ENCODE measurements at places on chromosomes 6 and 20.
A peak's percentile ranks its signal among the peaks of the same experiment; 100 is the strongest.

GRCh38 chr6:118815495-118815894 lies 78.5 kb upstream of the ASF1A start:
- H3K4me1 ChIP-seq = no peaks in the 10 kb centered on the region
- no peak overlapping the region for H3K4me3 ChIP-seq
- no peaks in the 10 kb centered on the region for H3K27me3 ChIP-seq
- no peak for DNase-seq
- H3K27ac ChIP-seq = no peak overlapping the region

- H3K27ac ChIP-seq = no peak overlapping the region
- DNase-seq = no peak
- H3K27me3 ChIP-seq = no peaks in the 10 kb centered on the region
- H3K36me3 ChIP-seq = no peaks in the 10 kb centered on the region
Observed at GRCh38 chr6:139007428-139007827, 19.4 kb upstream of the REPS1 start.

GRCh38 chr6:83960664-83961063 lies 72.9 kb upstream of the MRAP2 start:
- no peaks in the 10 kb centered on the region for H3K4me1 ChIP-seq
- H3K4me3 ChIP-seq = no peak overlapping the region
- H3K27ac ChIP-seq = no peak overlapping the region

DNA sequence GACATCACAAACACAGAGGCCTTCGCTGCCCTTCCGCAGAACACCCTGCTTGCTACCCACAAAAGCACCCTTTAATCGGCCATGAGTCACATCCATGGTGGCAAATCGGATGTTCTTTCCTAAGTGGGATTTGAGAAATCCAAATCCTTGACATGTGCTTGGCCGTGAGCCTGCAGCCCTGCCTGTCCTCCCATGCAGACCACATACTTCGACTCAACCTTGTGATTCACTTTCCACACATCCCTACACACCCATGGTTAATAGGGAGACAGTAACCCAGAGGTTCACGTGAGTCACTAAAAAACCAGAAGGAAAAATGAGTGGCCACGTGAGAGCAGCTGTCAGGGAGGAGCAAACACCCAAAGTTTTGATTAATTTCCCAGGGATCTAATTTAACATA lies 19.4 kb downstream of the RAMACL start:
- no peaks in the 10 kb centered on the region for H3K27me3 ChIP-seq
- H3K27ac ChIP-seq = peak overlapping the region; percentile 54
- no peak for DNase-seq
- peaks cover 33% of the 10 kb centered on the region for H3K4me1 ChIP-seq

DNA sequence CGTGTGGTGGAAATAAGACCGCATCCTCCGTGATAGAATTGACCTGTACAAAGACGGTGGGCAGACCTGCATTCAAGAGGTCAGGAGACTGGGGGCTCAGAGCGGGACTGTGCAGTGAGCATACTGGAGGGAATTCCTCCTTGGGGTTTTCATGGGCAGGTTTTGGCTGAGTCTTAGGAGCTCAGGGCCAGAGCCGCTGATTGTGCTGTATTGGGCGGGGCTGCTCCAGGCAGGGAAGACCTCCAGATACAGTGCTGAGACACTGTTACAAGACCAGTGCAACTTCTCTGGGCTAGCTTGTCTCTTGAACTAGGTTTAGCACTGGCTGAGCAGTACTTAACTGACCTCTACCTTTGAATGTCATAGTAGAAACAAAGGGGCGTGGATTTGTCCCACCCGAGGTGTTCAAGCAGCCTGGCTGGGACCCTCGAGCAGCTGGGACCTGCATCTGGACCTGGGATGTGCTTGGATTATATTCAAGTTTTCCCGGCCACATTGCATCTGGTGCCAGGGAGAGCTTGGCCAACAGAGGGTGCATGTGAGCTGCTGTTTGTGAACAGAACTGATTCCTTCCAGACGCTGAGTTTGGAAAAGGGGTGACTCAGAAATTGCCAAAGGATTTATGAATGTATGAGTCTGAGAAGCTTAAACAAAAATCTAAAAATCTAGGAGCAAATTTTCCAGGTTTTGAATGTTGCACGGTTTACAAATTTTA lies 33.4 kb upstream of the SLC22A1 start:
- no peaks in the 10 kb centered on the region for H3K27me3 ChIP-seq
- peaks cover 73% of the 10 kb centered on the region for H3K36me3 ChIP-seq
- no peak overlapping the region for H3K4me3 ChIP-seq
- H3K27ac ChIP-seq = no peak overlapping the region

DNA sequence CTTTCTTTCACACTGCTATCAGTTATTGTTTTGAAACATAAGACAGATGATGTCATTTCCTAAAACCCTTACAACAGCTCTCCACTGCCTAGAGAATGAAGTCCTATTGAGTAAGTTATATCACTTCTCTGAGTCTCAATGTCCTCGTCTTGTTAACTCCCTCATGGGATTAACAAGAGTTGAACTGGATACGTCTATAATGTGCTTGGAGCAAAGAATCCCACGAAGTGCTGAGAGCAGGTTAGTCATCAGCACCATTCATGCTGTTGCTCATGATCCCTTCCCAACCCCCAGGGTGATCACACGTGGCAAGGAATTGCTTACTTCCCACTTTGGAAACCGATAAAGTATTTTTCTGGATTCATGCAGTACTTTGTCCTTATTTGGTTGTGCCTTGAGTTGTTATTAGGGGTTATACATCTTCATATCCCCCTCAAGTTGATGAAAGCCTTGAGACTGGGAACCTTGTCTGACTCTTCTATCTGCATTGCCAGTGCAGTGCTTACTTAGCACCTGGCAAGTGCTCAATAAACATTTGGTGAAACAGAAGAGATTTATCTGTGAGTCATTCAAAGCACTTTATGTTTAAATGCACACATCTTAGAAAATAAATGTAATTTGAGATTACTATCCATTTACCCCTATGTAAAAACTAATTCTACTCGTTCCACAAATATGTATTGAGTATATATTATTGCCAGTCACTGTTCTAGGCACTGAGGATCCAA lies 487.5 kb downstream of the EPM2A start:
- no peak overlapping the region for H3K27ac ChIP-seq
- H3K36me3 ChIP-seq = no peaks in the 10 kb centered on the region
- no peaks in the 10 kb centered on the region for H3K4me1 ChIP-seq

DNA sequence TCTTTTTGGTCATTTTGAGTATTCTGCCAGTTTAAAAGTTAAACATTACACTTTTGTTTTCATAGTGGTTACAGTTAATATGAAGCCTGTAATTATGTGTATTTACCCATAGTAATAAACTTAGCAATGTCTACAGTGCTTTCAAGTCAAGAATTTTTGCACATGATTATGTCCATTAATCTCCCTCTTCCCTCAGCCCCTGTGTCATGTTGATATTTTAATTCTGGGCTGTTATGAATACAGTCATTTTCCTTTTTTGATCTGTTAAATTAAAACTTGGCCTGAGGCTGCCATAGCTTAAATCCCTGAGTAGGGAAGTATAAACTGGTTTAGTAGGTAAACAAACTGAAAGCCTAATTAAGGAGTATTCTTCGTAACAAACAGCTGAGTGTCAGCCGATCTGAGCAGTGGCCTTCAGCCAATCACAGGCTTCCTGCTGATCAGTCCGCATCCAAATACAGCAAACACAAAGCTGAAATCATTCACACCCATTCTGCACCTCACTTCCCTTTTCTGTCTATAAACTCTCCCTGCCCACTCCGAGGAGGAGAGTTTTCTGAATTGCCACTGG lies 9.5 kb upstream of the SFT2D1 start:
- DNase-seq = no peak
- H3K36me3 ChIP-seq = no peaks in the 10 kb centered on the region
- H3K27me3 ChIP-seq = no peaks in the 10 kb centered on the region
- no peak overlapping the region for H3K27ac ChIP-seq
- no peaks in the 10 kb centered on the region for H3K4me1 ChIP-seq

GRCh38 chr6:26270903-26271667 lies 93.9 kb upstream of the BTN3A2 start:
- H3K27me3 ChIP-seq = no peaks in the 10 kb centered on the region
- H3K4me1 ChIP-seq = peaks cover 26% of the 10 kb centered on the region
- peak overlapping the region; percentile 84 for H3K27ac ChIP-seq
- no peaks in the 10 kb centered on the region for H3K36me3 ChIP-seq

- H3K4me3 ChIP-seq = no peak overlapping the region
- no peak for DNase-seq
- no peaks in the 10 kb centered on the region for H3K4me1 ChIP-seq
- no peaks in the 10 kb centered on the region for H3K27me3 ChIP-seq
Observed at GRCh38 chr6:135953818-135954217, 102.3 kb downstream of the PDE7B start.

GRCh38 chr20:58998656-58999055 lies 8.4 kb downstream of the CTSZ start:
- DNase-seq = no peak
- peaks cover 73% of the 10 kb centered on the region for H3K36me3 ChIP-seq
- no peak overlapping the region for H3K4me3 ChIP-seq

Measured in right atrium auricular region (tissue), 2 donors.